Hypothalamus (tissue), 51 donors: ENCODE measurements at places on chromosomes 2 and 18.

DNA sequence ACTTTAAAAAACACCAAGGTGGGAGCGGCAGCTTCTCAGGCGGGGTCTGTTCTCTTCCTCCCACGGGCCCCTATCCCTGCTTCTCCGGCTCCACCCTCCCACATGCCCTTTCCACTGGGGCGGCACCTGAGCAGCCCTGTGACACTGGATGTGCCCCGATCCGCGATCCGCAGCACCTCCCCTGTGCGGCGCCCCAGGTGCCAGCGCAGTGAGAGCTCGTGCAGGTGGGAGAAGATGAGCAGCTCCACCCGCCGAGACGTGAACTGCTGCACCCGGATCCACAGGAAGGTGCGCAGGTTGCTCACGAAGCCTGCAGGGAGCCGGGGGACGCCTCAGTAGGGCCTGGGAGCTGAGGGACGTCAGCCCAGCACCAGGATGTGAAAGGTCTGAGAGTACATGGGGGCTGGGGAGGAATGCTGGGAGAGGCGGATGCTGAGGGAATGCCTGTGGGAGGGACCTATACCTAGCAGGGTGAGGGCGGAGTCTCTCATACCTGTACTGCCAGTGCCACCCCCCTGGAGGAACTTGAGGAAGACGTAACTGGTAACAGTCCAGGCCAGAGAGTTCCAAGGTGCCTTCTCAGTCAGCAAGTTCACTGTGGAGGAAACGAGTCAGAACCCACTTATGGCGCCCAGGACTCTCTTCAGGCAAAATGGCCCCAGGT, 2.8 kb downstream of the ABCB6 start:
- DNase-seq: no peak

- no peak for DNase-seq
These were observed 31.9 kb downstream of the DAW1 start for GRCh38 chr2:227903381-227903780.

GRCh38 chr2:69242651-69243051, 144.4 kb downstream of the GFPT1 start:
- no peak for DNase-seq

DNA sequence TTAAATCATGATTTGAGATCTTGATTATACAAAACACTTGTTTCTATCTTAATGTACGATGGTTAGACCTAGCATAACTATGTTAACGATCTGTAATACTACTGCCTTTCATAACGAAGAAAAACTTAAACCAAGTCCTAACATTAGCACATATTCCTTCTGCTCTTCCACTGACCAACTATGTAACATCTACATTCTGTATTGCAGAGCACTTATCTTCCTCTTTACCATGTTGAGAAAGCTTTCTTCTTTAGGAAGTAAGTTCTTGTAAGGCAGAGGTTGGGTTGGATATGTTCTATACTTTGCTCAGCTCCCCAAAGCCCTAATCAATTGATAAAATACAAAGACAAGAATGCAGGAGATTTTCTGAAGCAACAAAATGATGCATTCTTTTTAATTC, 7.9 kb upstream of the ZNF407 start:
- no peak for DNase-seq

- peak; percentile 25 for DNase-seq
These were observed 56.9 kb downstream of the DYSF start for GRCh38 chr2:71510196-71510807.

- DNase-seq: peak; percentile 16
These were observed 100.4 kb upstream of the SLC1A4 start for GRCh38 chr2:64888591-64889309.

GRCh38 chr2:119387381-119388129, 20.8 kb downstream of the DBI start:
- peak; percentile 51 for DNase-seq

GRCh38 chr2:128692895-128693742, 374.5 kb upstream of the HS6ST1 start:
- DNase-seq: no peak
